EH (cell line): ENCODE measurements at places on chromosomes 11 and 22.

- peak; percentile 30 for DNase-seq
Measured at GRCh38 chr11:31240340-31240904, 129.1 kb downstream of the DCDC1 start.

DNA sequence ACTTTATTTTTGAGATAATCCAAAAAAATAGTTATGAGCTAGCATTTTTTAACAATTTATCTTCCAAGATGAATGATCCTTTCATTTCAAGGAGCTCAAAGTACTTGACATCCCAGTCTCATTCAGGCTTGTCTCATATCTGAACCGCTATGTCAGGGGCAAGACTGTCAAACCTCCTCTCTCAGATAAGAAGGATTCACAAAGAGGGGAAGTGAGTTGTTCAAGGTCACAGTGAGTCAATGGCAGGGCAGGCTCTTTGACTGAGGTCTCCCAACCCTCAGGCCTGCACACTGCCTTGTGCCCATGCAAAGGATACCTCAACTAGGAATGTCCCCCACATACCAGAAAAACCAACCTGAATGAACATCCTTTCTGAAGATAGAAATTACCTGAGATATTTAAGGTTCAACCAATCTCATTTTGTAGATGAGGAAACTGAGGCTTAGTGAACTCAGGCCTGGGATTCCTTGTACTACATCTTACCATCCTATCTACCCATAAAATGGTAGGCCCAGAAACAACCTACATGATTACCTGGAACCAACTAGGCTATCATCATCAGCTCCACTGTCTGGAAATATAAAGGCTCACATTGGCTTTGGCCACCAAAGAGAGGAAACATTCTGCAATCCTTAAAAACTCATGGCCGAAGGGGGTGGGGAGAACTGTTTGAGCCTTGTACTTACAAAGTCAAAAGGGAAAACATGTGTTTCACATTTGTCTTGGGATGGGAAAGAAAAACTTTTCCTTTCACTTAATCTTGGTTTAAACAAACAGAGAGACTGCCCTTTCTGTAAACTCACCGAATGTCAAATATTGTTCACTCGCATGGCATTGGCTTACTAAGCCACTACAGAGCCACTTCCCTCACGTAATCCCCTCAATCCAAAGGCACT lies 51.1 kb downstream of the LIF start:
- DNase-seq: peak; percentile 47

- no peak for DNase-seq
Measured at GRCh38 chr22:28817919-28818859, 17.8 kb upstream of the XBP1 start.

DNA sequence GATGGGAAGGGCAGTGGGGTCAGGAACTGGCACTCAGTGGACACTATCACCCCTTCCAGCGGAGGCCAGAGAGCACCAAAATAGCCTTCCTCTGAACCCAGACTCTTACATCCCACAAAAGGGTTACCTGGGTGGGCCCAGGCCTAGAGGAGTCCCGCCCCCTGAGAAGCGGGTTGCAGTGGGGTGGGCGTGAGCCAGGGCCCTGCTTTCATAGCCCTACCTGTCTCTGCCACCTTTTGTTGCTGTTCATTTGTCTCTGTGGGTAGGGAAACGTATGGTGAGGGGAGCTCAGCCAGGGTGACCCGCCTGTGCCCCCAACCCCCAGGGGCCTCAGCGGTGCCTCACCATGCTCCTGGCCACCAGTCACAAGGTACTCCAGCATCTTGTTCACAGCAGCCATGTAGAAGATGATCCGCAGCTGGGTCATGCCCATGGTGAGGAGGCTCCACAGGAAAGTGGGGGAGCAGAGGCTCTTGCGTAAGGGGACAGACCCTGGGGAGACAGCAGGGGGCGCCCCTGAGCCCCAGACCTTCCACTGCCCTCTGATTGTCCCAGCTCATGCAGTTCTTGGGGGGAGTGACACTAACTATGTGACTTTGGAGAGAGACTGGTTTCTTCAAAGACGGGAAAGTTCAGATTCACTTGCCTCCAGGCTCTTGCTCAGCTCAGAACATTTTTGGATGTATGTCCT lies 24.0 kb downstream of the SLC43A1 start:
- peak; percentile 48 for DNase-seq

DNA sequence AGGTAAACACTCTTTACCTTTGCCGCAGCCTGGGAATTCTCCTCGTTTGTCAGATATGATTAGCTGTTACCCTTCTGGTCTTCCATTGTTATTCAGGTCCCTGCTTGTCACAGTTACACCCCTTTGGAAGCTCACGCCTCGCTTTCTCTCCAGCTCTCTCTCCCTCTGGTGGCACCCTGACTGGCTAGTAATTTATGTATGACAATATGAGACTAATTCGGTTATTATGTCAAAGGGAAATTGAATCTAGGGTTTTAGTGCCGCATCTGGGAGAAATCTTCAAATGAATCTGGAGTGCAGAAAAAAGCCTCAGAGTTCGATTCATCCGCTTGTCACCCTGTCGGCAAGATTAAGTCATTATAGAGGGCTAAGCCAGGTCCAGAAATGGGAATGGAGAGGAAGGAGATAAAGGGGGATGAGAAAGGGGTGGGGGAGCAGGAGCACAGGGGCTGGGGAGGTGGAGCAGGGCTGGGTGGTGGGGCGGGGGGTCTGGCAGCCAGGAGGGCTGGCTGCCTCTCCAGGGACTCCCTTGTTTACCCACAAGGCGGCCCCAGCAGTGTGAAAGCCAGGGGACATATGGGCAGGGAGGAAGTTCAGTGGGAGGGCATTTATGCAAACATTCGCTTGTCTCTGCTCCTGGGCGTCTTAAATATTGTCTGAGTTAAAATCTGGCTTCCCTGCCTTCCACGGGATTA lies 179.0 kb upstream of the NECTIN1 start:
- no peak for DNase-seq

GRCh38 chr22:20248461-20248978 lies 19.6 kb downstream of the RTN4R start:
- no peak for DNase-seq

DNA sequence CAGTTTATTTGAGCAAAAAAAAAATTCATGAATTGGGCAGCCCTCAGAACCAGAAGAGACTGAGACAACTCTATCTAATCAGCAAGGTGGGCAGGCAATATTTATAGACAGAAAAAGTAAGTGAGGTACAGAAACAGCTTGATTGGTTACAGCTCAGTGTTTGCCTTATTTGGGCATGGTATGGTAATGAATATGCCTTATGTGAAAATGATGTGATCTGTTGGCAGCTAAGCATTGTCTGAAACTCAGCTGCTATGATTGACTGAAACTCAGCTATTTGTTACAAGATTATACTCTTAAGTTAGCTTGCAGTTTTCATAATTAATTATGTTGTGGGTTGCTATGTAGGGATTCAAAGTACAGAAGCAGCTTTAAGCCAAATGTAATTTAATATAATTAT lies 127.6 kb downstream of the CNTN5 start:
- DNase-seq: no peak

DNA sequence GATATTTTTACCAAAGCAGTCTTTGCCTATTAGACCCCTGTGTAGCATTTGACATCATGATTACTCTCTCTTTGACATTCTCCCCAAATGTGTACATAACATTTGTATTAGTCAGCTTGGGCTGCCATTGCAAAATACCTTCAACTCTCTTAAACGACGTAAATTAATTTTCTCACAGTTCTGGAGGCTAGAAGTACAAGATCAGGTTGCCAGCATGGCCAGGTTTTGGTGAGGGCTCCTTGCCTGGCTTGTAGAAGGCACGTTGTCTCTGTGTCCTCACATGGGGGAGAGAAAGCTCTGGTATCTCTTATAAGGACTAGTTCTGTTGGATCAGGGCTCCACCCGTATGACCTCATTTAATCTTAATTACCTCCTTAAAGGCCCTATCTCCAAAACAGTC lies 12.3 kb upstream of the DLAT start:
- DNase-seq: peak; percentile 38

GRCh38 chr11:123364080-123364479 lies 66.0 kb upstream of the GRAMD1B start:
- no peak for DNase-seq

DNA sequence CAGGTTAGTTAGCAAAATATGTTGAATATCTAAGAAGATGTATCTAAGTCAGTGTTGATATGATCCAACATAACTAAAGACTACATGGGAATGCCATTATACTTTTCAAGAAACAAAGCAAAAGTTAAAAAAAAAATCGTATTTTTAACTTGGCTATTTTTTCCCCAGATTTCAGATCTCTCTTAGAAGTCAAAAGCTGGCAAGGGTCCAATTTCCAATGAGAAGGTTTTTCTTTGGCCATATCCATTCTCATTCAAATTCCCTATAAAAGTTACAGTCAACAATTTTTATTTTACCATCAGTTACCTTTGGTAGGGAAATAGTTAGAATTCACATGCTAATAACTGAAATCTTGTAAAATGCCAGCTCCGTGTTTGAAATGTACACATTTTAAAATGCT lies 70.5 kb upstream of the FAT3 start:
- no peak for DNase-seq

- DNase-seq: peak; percentile 86
Measured at GRCh38 chr11:45805305-45806071, 539 bp downstream of the SLC35C1 start.

- no peak for DNase-seq
Measured at GRCh38 chr11:35842958-35843357, 100.9 kb upstream of the LDLRAD3 start.

DNA sequence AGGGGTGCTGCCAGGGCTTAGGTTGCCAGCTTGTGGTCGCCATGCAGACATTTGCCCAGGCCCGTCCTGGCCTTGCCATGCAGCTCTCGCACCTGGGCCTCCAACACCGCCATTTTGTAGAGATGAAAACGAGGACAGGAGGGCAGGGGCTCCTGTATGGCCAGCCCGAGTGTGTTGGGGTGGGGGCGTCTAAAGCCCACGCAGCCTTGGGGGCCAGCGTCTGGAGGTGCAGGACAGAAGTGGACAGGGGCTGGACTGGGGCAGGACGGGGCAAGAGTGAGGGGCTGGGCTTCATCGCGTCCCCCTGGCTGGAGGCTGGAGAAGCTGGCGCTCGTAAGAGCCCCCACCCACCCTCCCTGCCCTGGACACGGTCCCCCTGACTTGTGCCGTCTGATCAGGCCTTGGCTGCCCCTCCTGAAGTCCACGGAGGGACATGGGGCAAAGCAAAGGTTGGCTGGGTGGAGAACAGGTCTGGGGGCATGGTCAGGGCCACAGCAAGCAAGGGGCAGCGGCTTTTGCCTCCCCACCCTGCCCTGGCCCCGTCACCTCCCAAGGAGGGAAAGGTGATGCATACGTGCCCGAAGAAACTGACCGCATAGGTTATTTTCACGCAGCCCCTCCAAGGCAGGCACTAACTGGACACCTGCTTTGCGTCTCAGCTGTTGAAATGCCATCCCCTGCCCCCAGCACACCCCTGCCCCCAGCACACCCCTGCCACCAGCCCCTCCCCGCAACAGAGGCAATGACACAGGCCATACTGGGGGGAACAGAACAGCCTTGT lies 815 bp downstream of the TNNT3 start:
- no peak for DNase-seq

GRCh38 chr22:36136475-36136874 lies 24.1 kb downstream of the APOL3 start:
- DNase-seq: peak; percentile 75
